Breast epithelium (tissue), 4 donors: ENCODE measurements at places on chromosomes 5 and 9.

DNA sequence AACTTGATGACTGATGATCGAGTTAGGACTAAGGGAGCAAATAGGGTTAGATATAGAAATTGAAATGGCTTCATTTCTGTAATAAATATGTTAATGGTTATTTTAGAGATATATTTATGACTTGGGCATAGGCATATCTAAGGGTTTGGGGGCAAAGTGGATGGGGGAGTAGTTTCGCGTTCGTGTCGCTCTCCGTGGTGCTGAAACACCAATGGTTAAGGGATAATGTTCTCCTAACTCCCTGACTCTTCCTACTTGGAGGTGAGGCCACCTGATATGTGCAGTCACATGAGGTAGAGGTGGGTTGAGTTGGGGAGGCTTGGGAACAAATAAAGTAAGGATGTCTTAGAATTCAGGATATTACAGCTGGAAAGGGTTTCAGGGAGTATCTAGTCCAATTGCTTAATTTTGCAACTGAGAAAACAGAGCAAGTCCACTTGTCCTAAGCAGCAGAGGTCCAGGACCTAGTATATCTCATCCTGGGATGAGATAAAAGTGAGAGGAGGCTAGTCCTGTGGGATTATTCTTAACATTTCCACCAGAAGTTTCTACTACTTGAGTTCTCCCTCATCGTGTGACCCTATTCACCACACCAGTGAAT, 44.0 kb upstream of the MAP1B start:
- DNase-seq, result no peak

DNA sequence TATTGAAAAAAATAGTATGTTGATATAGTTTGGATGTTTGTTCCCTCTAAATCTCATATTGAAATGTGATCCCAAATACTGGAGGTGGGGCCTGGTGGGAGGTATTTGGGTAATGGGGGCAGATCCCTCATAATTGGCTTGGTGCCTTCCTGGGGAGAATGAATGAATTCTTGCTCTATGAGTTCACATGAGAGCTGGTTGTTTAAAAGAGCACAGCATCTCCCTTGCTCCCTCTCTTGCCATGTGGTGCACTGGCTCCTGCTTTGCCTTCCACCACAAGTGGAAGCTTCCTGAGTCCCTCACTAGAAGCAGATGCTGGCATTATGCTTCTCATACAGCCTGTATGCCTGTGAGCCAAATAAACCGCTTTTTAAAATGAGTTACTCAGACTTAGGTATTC, 154.8 kb downstream of the ADAMTS6 start:
- no peak for DNase-seq

- DNase-seq, result no peak
Measured at GRCh38 chr9:127777368-127777980, 992 bp downstream of the SH2D3C start.

GRCh38 chr5:136375920-136376319, 10.6 kb upstream of the TRPC7 start:
- DNase-seq, result no peak

- DNase-seq, result peak; percentile 32
Measured at GRCh38 chr9:133701321-133701980, 36.7 kb downstream of the SARDH start.

GRCh38 chr5:112161392-112161748, 257.7 kb downstream of the EPB41L4A start:
- DNase-seq, result no peak

DNA sequence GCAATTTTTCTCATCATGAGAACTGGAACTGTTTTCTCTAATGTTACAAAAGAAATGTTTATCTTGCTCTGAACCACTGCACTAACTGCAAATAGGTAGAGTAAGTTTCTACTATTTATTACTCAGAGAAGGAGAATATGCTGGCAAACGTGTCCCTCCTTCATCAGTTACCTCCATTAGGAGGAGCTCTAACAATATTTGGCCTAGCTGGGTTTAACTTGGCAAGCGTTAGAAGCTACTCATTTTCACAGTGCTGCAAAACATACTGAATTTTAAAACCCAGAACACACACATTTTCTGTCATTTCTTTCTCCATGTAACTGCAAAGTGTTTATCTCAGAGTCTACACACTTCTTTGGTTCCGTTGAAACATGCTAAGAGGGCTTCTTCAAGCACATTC, 101.0 kb upstream of the GABRG2 start:
- no peak for DNase-seq
